ENCODE measurements at places on chromosomes 12 and 14.

GRCh38 chr14:101127224-101127623 is 223.7 kb upstream of the RTL1 start:
- DNase-seq: peak; percentile 92

- DNase-seq: no peak
Observed at GRCh38 chr14:104867371-104868059, 2.4 kb downstream of the CEP170B start.

DNA sequence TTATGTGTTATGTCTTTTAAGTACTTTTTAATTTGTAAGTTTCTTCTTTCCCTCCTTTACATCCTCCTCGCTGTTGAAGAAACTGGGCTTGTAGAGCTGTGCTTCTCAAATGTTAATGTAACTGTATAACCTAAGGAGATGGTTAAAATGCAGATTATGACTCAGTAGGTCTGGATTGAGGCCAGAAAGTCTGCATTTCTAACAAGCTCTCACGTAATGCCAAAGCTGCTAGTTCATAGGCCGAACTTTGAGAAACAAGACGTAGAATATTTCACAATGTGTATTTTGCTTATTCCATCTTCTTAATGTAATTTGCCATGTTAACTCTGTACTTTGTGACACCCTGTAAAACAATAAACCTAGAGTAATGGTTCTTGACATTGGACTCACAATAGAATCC is 193.3 kb upstream of the SYT1 start:
- DNase-seq: no peak

GRCh38 chr12:74259199-74259598 is 278.4 kb upstream of the ATXN7L3B start:
- no peak for DNase-seq

DNA sequence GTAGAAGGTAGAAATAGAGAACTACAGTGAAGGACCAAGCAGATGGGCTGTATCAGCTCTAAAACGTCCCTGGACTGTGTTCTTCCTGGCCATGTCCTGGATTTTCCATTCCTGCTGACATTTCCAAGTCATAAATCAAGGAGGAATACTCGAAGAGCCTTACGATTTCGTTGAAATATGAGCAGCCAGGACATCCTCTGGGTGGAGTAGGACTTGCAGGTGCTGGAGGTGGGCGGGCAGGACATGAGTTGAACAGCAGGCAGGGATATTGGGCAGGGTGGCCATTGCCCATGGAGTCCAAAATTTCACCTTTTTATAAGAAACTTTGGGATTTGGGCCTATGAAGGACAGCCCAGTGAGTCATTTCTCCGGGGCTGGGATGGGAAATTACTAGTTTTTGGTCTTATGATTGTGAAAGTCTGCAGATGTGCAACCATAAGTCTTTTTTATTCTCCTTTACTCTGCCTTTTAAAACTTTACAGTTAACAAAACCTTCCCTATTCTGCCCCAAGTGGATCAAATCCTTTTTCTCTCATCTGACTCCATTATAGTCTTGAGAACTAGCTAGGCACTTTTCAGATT is 88.8 kb downstream of the TMX1 start:
- no peak for DNase-seq

GRCh38 chr12:26043135-26044006 is 81.5 kb downstream of the BHLHE41 start:
- no peak for DNase-seq

DNA sequence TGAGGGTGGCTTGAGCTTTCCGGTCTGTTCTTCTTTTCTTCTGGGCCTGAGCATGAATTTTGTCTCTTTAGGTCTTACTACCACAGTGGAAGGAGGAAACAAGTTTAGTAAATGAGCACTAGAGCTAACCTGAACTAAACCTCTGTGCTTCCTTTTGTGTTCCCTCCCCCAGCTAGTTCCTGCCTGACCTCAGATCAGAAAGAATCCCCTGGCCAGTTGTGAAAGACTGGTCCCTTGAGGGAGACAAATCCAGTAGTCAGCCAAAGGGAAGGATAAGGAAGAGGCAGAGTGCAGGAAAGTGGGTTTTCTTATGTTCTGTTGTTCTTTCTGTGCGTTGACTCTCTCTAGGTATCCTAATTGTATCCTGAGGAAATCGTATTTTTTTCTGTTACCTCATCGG is 17.5 kb downstream of the ZNF664 start:
- DNase-seq: no peak

- no peak for DNase-seq
Observed at GRCh38 chr14:44699391-44699790, 192.3 kb upstream of the FSCB start.

DNA sequence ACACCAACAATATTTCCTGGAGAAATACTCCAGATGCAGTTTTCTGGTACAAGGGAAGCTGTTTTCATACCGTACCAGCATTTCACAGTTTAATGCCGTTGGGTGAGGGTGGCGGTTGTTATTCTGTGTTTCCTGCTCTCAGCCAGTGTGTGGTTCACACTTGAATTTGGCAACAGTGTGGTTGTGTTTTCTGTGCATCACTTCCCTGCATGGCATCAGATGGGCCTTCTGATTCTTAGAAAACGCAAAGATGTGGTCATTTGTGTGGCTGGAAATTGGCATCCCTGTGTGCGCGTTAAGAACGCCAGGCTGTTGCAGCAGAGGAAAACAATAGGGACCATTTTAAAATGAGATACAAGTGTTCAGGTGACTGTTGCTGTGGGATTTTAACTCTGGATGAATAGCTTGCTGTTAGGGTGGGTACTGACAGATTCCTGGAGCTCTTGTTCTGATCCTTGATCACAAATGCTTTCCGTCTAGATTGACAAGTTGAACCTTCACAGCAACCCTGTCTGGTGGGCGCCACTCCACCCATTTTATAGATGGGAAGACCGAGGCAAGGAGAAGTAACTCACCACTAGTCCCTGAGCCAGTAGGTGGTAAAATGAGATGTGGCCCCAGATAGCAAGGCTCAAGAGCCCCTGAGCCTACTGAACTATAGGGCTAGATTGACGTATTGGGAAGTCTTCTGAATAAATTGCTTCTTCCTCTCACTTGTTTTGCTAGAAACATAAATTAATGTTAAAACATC is 231.2 kb downstream of the CHST11 start:
- no peak for DNase-seq

- no peak for DNase-seq
Observed at GRCh38 chr14:99426265-99426664, 54.4 kb downstream of the SETD3 start.

GRCh38 chr14:33521192-33521591 is 429.7 kb downstream of the EGLN3 start:
- DNase-seq: no peak

DNA sequence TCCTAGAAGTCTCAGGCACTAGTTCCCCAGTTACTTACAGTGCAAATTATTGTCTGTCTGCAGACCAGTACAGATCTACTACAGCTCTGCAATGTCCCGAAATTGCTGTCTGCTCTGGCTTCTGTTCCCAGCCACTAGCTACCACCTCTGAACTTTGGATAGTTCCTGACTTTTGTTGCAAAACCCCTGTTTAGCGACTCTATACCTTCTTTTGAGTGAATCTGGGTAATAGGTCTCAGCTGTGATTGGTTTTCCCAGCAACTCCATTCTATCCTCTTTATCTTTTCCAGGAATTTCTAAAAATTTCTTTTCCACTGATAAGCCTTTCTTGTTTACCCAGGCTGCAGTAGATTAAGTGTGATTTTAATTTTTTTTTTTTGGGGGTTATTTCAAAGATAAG is 16.8 kb downstream of the KCNJ8 start:
- no peak for DNase-seq

DNA sequence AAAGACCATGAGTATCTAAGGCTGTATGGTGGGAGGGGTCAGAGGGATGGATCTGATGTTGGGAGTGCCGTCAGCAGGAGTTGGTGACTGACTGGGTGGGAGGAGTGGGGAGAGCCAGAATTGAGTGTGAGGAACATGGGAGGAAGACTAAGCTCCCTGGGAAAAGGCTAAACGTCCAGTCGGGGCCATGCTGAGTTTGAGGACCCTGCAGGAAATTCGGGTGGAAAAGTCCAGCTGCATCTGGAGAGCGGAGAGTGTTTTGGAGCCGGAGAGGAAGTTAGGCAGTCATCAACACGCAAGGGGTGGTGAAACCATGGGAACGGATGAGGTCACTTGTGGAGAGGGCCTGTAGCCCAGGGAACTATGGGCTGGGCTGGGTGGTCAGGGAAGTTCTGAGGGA is 60.9 kb downstream of the ELK3 start:
- no peak for DNase-seq

GRCh38 chr12:5493018-5493417 is 61.1 kb downstream of the NTF3 start:
- DNase-seq: no peak

DNA sequence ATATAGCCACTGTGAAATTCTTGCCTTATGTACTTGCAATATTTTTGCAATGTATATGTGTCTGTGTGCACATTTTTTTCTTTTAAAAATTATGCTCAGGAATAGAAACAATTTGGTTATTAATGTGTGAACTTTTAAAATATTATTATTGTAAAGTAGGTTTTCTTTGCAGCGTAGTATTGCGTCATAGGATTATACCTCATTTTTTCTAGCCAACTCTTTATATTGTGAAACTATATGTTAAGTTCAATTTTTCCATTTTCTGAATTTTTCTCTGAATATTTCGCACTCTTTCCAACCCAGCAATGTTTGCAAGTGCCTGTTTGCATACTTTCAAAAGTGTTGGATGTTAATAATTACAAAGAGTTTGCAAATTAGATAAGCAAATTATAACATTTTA is 471.6 kb upstream of the LMO3 start:
- DNase-seq: no peak

DNA sequence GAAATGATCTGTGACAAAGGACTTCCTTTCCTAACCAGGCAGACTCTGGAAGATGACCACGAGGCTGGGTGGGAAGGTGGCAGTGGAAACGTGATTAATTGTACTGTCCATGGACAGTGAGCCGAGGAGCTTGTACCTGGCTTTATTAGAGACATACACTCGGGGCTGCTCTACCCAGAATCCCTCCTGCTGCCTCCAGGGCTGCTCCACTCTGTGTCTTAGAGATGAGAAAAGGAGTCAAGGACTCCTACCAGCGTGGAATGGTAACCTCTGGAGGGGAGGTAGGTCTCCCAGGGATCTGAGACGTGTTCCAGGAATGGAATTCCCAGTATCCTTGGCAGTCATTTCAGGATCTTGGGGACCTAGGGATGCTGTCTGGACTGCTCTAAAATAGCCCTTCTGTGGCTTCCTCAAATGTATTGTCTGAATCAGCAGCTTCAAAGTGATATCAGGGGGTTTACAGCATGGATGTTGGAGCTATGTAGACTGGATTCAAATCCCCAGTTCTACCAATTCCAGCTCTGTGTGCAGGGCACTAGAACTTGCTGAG is 237.8 kb downstream of the CACNA1C start:
- DNase-seq: no peak

DNA sequence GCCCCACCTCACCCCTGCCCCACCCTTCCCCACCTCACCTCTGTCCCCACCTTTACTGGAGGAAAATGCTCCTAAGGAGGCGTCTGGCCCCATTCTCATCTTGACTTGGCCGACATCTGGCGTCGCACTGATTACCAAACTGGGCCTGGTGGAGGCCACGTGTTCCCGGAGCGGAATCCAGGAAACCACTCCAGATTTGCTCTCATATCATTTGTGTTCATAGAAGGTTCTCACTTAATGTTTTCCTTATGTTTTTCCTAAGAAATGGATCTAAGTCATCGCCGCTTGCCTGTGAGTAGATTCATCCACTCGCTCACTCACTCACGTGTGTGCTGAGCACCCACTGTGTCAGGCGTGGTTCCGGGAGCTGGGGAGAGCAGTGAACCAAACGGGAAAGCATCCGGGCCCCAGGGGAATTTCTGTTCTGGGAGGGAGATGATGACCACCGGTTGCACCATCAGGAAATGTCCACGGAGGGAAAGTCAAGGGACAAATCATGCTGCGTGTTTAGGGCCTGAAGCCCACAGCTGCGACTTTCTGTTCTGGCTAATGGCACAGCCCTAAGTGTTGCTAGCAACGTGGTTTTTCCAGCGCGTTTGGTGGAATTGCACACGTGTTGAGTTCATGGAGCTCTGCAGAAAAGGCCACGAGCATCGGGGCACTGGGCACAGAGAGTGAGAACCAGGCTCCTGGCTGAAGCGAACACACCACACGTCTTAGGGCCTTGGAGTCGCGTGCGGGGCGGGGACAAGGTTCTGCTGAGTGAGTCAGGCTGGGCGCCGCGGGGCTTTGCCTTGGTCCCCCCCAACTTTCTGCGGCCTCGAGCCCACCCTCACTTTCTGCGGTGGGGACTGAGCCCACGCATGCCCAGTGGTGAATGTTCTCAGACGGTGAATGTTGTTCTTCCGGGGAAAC is 57.7 kb downstream of the ADGRD1 start:
- DNase-seq: no peak

- no peak for DNase-seq
Observed at GRCh38 chr12:10088031-10088430, 10.8 kb downstream of the CLEC1A start.

DNA sequence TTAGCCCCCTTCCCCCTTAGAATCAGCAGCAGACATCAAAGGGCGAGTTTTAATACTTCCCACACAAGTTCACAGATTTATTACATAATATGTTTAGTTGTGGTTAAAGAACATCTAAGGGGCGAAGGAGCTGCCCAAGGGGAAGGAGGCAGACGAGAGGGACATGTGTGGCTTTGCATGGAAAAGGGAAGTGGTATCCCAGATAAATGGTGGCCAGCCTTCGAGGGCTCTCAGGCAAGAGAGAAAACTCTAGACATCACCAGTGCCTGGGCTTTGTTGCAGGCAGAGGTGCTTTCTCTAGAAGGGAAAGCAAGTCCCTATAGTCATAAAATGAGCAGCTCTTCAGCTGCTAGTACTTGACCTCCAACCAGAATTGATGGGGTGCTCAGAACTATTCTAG is 121.2 kb downstream of the CACNA1C start:
- DNase-seq: no peak

- DNase-seq: no peak
Observed at GRCh38 chr12:103441437-103442181, 54.2 kb downstream of the C12orf42 start.

- peak; percentile 56 for DNase-seq
Observed at GRCh38 chr14:74905595-74906142, 17.4 kb downstream of the RPS6KL1 start.

DNA sequence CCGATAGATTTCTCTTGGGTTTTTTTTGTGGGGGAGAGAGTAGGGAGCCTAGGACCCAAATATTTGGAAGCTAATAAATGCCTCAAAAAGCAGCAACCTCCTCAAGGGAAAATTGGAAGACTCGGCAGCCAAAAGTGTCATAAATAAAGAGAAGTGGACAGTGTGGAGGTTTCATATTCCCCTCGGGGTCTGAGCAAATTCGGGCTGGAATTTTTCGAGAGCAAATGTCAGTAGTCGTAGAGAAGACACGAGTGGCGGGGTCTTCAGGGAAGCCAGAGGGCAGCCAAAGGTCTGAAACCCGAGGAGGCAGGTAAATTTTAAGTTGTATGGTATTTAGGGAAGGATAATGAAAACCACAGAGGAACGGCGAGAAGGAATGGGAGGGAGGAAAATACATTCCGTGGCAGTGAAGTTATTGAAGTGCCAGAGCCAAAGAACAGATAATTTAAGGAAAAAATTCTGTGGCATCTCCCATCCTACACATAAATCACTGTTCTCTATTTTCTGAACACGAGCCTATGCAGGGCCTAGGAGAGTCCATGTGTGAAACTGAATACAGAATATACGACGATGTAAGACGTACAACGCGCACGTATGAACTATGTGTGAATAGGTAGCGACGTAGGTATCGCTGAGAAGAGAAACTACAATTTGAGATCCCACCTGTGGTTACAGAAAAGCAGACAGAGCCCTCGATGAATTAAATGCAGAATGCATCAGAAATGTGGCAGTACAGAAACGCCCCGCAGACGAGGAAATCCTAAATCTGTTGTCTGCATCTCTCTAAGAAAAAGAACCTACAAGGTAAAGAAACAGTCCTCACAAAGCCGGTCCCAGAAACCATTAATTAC is 12.9 kb downstream of the BCL11B start:
- no peak for DNase-seq

- no peak for DNase-seq
Observed at GRCh38 chr12:46206471-46206870, 62.4 kb downstream of the SLC38A1 start.
